ENCODE measurements at places on chromosomes 2 and 18. TPM values are rescaled to one million over a fixed set of nuclear protein-coding genes. Genes with fewer than 3 reads are reported as not detected.

GRCh38 chr2:134155134-134155533, 98.7 kb upstream of the MGAT5 start:
- no peak for DNase-seq

ZNF892 gene
- 1.5 TPM for total RNA-seq

DNA sequence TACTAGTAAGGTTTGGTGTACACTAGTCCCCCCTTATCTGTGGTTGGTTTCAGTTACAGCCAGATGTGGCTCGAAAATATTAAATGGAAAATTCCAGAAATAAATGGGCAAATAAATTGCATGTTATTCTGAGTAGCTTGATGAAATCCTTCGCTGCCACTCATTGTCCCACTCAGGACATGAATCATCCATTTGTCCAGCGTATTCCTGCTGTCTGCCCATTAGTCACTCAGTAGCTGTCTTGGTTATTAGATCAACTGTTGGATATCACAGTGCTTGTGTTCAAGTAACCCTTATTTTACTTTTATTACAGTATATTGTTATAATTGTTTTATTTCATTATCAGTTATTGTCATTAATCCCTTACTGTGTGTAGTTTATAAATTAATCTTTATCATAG, 21.7 kb downstream of the ZDBF2 start:
- DNase-seq: no peak

GRCh38 chr18:52636536-52636935, 296.5 kb downstream of the DCC start:
- DNase-seq: no peak

LONRF2 gene
- total RNA-seq: 6.8 TPM

GRCh38 chr2:240451791-240452461, 16.5 kb downstream of the GPC1 start:
- peak; percentile 53 for DNase-seq

GRCh38 chr2:118823633-118824032, 23.8 kb downstream of the EN1 start:
- DNase-seq: no peak

DNA sequence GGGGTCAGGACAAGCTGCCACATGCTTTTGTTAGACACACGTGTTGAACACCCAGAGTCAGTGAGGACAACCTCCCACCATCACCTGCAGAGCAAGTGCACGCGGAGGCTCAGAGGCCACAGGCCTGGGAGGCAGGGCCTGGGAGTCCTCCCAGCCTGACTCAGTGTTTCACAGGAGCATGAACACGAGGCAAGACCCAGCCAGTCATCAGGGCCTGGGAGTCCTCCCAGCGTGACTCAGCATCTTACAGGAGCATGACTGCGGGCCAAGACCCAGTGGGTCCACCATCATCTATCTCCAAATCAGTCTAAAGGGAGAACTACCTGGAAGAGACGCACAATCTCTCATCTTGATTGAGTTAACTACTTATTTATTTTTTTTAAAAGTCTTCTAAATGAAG, 112.6 kb upstream of the PXDN start:
- DNase-seq: no peak
